ENCODE measurements at places on chromosomes 12 and 14.
A peak's percentile ranks its signal among the peaks of the same experiment; 100 is the strongest.

DNA sequence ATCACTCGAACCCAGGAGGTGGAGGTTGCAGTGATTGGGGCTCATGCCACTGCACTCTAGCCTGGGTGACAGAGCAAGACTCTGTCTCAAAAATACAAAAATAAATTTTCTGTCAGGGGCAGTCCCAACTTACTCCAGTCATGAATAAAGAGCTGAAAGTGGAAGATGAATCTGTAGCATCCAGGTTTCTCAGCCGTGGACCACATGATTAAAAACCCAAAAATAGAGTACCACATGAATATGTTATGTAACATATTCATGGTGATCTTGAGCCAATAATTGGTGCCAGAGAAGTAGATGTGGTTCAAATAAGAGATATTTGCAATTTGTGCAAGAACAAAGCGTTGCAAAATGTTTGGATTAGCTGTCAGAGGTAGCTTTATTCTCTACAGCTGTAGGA lies 23.1 kb downstream of the SPIC start:
- DNase-seq = no peak

- DNase-seq = no peak
Measured at GRCh38 chr12:46487567-46488131, 115.1 kb upstream of the SLC38A2 start.

- no peak for DNase-seq
Measured at GRCh38 chr12:58893495-58893894, 26.8 kb downstream of the LRIG3 start.

DNA sequence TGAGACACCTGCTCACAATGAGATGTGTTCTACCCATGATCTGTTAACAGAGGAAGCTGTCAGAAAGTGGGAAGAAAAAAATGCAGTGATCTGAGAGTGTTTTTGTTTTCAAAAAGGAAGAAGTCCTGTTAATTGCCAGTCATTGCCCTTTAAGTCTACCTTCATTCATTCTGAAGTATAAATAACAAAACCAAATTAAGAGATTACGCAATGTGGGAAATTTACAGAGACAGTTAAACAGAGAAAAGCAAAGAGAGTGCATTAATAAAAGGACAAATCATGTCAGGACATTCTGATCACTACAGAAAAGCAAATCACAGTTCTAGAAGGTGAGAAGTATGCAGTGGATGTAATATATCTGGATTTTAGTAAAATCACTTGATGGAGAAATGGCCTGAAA lies 154.2 kb downstream of the NRXN3 start:
- no peak for DNase-seq

DNA sequence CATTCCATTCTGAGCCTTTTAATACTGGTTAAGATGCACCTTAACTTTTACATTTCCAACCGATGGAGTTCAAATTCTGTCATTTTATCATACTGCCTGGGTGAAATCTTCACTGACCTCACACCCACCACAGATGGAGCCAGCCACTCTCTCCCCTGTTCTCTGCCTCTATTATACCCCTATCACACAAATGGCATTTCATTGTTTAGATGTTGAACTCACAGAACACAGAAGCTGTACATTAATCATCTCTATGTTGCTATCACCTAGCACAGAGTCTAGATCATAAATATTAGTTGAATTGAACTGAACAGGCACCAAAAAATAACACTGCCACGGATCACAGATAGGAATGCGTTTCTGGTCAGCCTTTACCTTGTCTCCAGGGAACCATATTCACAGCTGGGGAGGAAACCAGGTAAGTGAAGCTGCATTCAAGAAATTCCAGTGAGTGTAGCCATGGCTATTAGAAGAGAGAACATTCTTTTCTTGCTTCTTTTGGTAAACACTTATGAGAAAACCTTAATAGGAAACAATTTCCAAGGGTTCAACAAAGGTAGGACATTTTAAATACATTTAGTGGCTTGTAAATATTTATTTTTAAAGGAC lies 194.9 kb upstream of the RMST start:
- no peak for DNase-seq

- DNase-seq = no peak
Measured at GRCh38 chr14:89576145-89576927, 159.3 kb upstream of the FOXN3 start.

GRCh38 chr12:70875628-70876027 lies 44.9 kb downstream of the PTPRR start:
- DNase-seq = no peak

GRCh38 chr14:61662437-61663311 lies 32.6 kb upstream of the HIF1A start:
- peak; percentile 45 for DNase-seq

GRCh38 chr12:50458606-50459005 lies 46.2 kb upstream of the DIP2B start:
- DNase-seq = no peak

GRCh38 chr14:100582496-100583165 lies 4.6 kb downstream of the BEGAIN start:
- no peak for DNase-seq

- no peak for DNase-seq
Measured at GRCh38 chr12:23376238-23376637, 573.2 kb downstream of the SOX5 start.

- DNase-seq = no peak
Measured at GRCh38 chr14:63134801-63135200, 69.4 kb upstream of the RHOJ start.

DNA sequence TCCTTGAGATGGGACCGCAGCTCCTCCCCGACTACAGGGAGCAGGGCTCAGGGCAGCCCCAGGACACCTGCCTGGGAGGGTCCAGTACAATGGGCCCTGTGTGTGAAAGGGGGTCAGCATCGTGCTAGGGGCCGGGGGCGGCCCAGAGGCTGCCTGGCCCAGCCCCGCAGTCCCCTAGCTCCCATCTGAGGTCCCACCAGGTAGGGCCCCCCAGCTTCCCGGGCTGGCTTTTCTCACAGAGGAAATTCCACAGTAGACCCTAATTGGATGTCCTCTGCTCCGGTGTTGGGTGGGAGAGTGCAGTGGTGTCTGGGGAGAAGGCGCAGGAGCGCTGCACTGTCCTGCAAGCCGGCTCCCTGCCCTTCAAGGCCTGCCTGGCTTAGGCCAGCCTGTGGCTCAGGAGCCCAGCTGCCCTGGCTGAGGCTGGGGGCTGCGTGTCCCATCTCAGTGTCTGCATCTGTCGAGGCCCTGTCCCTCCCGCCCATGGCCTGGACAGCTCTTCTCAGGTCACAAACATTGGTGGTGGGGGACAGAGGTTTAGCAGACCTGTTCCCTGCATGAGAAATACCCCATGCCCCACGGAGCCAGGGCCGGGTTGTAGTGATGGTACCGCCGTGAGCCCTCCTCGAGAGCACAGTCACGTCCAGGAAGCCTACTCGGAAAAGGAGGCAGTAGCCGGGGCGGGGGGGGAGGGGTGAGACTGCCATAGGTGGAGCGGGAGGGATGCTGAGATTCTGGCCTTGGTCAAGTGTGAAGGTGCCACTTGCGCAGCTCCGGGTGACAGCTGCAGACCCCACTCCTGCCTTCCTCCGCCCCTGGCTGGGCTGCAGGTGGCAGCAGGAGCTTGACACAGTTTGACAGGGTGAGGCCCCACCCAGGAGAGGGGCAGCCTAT lies 11.6 kb downstream of the HIP1R start:
- DNase-seq = no peak

- DNase-seq = no peak
Measured at GRCh38 chr12:20196767-20197166, 171.6 kb upstream of the PDE3A start.

DNA sequence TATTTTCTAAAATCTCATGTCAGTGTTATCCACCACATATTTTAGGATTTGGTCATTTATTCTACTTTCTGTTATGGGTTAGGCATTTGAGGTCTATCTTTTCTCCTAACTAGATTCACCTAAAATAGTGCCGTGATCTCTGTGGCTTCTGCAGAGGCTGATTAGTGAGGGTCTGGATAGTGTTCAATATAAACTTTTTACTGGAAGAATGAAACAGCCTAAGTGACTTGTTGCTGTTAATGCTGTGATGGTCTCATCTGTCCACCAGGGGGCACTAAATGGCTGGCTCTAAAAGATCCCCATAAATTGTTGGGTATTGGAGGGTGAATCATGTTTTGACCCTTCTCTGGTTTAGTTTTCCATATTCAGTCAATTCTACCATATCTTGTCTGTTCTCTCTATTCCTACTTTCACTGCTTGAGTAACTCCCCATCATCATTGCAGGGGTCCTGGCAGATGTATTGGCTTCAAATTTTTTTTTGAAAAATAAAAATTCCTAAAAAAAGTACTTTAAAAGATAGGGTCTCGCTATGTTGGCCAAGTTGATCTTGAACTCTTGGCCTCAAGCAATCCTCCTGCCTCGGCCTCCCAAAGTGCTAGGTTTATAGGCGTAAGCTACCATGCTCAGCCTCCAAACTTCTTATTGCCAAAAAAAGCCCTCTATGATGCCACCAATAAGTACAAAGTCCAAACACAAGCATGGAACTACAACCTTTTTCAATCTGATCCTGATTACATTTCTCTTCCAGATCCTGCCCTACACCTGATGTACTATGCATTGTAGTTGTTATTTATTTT lies 6.9 kb downstream of the PABPN1 start:
- DNase-seq = peak; percentile 67

GRCh38 chr12:12511895-12512711 lies 50.6 kb downstream of the DUSP16 start:
- DNase-seq = no peak

DNA sequence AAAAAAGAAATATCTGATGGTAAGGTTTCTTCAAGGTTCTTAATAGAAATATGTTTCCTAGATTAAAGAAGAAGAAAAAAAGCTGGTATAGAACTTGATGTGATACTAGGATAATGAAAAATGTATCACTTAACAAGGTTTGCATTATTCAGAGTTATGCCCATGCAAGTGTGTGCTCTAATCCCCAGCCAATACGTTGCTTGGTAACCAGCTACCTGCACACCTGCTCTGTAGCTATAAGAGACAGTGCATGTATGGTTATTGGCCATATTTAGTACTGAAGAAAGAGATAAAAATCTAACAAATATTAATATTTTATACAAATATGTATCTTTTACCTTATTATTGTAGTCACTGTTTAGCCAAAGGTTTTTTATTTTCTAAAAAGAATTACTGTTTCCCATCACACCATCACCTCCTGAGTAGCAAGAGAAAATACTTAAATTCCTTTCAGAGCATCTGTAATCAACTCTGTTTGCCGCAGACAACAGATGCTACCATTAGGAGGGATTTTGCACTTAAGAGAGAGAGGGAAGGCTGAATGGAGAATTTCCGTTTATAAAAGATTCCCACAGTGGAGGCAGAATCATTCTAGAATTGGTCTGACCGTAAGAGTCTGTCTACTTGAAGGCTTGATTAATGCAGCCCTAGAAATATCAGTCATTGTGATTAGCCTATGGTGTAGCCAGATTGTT lies 115.6 kb downstream of the NEDD1 start:
- no peak for DNase-seq

DNA sequence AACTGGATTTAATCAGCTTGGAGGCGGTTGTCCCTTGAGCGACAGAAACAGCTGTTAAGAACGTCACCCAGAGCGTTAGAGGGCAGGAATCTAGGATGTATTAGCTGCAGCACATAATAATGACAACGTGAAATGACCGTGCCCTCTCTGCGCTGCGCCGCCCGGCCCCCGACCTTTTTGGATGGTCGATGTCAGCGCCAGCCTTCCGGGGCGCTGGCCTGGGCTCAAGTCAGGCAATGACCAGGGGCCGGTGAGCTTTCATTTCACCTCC lies 427 bp upstream of the TMEM120B start:
- DNase-seq = peak; percentile 11

GRCh38 chr12:11652351-11653040 lies 3.0 kb downstream of the ETV6 start:
- peak; percentile 26 for DNase-seq

DNA sequence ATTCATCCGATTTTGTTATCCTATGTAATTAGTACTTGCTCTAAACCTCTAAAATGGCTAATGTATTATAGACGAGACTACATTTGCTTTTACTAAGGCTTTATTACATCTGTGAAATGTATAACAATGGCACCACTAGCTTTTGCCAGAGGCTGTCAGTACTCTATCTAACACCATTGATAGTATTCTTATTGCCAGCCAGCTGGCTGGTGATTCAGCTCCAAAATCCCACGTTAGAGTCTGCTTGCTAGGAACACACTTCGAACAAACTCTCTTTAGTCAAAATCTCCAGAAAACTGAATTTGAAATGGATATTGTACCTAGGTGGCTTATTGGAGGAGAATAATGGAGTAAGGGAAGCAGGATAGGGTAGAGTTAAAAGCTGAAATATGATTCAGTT lies 839.2 kb downstream of the SLC6A15 start:
- no peak for DNase-seq

DNA sequence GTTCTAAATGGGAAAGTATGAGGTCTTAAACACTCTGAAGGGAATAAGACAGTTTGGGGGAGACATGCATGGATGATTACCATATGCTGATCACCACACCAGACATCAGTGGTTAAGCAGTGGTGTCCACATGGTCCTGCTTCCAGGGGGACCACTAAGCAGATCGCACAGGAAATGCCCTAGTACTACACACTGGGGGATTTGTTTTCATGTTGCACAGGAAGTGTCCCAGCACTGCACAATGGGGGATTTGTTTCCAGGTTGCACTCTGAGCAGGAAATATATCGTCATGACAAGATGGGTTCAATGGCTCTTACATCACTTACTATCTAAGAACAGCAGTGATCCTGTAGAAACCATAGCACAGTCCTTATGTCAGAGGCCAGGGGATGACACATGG lies 245.5 kb downstream of the BCL11B start:
- DNase-seq = peak; percentile 16

- no peak for DNase-seq
Measured at GRCh38 chr12:6372403-6373003, 2.9 kb downstream of the SCNN1A start.

DNA sequence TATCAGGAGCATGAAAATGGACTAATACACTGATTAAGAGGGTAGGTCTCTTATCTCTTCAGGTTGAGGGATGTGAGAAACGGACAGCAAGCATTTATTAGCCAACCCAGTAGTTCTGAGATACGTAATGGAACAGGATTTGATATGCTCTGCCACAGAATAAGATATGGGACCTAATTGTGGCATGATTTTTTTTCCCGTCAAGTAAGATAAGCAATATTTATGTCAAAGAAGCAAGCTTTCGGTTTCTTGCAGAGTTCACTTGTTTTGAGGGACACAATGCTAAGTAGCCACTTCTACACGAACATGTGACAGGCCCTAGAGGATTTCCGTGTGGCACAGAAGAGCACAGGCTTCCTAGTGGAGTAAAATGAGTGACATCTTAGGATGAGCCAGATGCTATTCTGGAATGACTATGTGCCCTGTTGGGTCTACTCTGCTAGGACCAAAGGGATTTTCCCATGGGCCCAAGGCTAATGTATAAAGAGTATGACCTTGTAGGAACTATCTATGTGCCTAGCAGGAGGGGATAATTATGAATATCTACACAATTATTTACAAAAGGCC lies 57.9 kb downstream of the SLC38A1 start:
- DNase-seq = no peak

GRCh38 chr14:67875175-67876006 lies 55.8 kb downstream of the RAD51B start:
- no peak for DNase-seq

DNA sequence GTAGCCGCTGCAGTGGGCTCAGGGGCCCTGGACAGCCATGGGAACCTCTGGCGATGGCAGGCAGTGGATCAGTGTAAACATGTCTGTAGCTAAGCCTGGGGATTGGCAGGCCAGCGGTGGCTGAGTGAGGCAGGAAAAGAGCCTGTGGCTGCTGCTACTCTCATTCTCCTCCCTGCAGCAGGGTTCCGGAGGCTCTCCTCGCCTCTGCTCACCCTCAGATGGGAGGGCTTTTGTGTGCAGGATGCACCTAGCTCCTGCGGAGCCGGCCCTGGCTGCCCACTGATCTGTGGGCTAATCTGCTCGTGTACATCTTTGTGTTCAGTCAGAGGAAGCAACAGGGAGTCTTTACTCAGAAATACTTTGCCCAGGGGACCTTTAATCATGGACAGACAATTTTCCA lies 59.5 kb downstream of the GALNT8 start:
- no peak for DNase-seq
